Tibial artery (tissue), 4 donors: ENCODE measurements at places on chromosomes 5 and 9.

GRCh38 chr5:39995990-39996389 lies 571.2 kb upstream of the DAB2 start:
- no peak for DNase-seq

DNA sequence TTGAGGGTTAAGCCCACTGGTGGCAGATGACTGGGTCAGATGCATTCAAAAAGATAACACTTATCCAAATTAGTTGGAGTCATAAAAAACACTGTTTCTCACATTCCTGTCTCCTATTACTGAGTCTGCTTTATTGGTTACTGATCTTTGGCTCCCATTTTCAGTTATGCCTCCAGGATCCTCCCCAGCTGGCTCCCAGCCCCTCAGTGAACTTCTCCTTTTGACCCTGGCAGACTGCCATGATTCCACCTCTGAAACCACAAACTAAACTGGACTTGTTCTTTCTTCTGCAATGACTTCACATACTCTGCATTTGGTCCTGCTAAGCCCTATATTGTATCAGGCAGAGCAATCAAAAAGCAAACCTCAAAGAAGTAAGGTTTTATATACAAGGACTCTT lies 860.8 kb upstream of the DMAC1 start:
- DNase-seq = peak; percentile 74

- DNase-seq = peak; percentile 90
Observed at GRCh38 chr9:2017331-2018161, 2.4 kb downstream of the SMARCA2 start.

DNA sequence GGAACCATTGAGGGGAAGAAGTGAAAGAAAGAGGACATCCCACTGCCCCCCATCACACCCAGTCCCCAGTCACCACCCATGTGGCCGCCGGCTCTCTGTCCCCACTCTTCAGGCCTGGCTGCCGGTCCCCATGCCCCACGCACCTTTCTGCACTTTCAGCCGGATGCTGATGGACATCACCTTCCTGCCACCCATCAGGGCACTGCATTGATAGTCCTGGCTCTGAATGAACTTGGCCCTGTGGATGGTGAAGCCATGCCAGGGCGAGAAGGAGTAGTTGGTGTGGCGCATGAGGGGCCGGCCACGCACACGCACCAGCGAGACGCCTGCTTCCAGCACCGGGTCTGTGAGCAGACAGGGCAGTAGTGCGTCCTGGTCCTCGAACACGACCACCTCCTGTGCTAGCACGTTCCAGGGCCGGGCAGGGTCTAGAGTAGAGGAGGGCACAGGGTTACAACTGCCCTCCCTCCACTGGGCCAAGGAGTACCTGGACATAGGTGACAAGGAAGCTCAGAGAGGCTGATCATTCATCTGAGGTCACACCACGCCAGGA lies 6.4 kb downstream of the CSF1R start:
- DNase-seq = no peak

GRCh38 chr5:124519396-124519795 lies 227.0 kb downstream of the ZNF608 start:
- peak; percentile 44 for DNase-seq

DNA sequence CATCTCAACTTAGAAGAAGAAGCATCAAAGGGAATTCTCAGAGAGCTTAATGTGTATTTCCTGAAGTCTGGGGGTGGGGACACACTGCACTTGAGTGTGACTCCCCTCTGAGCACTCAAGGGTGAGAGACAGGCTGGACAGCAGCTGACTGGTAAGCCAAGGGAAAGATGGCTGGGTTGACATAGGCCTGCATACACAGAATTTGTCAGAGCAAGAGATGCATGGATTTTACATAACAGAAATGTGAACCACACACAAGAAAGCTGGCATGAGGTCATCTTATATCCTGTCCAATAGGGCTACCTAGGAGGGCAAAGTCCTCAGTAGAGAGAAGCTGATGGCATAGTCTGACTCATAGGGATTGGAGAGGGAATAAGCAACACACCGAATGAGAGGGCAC lies 114.3 kb upstream of the EPB41L4A start:
- no peak for DNase-seq

DNA sequence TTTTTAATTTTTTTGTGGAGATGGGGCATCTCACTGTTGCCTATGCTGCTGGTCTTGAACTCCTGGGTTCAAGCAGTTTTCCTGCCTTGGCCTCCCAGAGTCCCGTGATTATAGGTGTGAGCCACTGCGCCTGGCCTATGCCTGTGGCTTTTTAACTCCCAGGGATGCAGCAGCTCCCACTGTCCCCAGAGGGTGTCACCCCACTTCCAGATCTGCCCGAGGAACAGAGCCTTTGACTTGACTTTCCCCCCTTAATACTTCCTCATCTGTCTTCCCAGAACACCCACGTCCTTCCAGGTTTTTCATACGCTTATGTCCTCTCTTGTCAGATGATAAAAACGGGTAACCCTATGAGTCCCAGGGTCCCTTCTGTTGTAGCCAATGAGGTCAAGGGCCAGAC lies 7.6 kb upstream of the PRRC2B start:
- DNase-seq = no peak

DNA sequence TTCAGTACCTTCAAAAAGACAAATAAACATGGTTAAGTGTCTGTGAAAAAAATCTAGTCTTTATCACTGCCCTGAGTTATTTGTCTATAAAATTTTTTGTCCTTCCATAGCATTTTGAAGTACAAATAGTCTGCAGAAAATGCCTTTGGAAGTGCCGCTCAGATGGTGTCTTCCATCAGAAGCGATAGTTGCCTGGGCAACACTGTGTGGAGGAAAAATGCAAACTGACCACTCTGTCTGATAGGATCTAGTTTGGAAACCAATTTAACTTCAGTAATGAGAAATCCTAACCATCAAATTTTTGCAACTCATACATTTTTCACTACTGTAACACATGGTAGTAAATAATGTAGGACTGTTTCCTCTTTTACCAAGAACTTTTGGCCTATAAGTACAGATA lies 449.9 kb downstream of the PRELID2 start:
- DNase-seq = no peak

GRCh38 chr9:114093761-114094505 lies 5.2 kb downstream of the KIF12 start:
- no peak for DNase-seq

GRCh38 chr9:107460153-107461023 lies 29.2 kb downstream of the KLF4 start:
- no peak for DNase-seq

- DNase-seq = no peak
Observed at GRCh38 chr9:135960411-135961276, 529 bp downstream of the UBAC1 start.

GRCh38 chr5:17192191-17192590 lies 25.2 kb upstream of the BASP1 start:
- DNase-seq = no peak

- DNase-seq = no peak
Observed at GRCh38 chr5:41218929-41219657, 5.8 kb upstream of the C6 start.

- no peak for DNase-seq
Observed at GRCh38 chr5:68421485-68422220, 206.1 kb downstream of the PIK3R1 start.

GRCh38 chr5:173457482-173457881 lies 129.3 kb upstream of the STC2 start:
- DNase-seq = no peak

GRCh38 chr5:122091936-122092600 lies 14.0 kb upstream of the LOX start:
- no peak for DNase-seq

DNA sequence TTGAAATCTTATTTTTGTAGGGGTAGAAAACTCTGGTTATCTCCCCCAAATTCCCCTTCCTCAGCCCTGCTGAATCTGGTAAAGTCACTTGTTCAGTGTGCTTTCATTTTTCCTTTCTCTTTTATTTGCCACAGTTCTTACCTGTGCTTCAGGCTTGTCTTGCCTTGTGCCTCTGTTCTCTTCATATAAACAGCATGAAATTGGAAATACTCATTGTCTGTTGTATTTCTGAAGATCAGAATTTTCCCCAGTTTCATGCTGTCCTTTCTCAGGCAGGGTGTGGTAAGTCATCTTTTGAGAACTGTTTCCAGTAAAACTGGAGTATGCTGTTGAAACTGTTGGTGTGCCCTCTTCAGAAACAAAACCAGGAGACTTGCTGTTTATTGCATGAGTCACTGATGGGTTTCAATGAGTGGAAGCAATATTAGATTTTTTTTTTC lies 7.0 kb downstream of the PAM start:
- DNase-seq = no peak

GRCh38 chr9:130287736-130288135 lies 22.2 kb downstream of the HMCN2 start:
- no peak for DNase-seq

DNA sequence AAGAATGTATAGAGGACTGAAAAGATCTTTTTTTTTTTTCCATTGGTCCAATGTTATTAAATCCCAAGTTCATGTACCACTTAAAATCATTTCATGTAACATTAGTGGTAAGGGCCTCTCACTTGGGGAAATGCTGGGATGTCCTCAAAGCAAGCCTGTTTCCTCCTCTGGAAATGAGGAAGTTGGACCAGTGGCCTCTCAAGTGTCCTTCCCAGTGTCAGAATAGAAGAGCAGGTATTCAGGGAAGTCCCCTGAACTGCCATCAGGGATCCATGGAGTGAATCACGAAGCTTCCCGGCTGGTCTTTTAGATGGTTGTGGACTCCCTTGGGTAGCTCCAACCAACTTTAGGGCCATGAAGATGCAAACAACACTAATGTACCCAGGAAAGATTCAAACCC lies 55.2 kb upstream of the AFAP1L1 start:
- no peak for DNase-seq

- DNase-seq = no peak
Observed at GRCh38 chr9:21268347-21268657, 28.5 kb upstream of the IFNA14 start.

- DNase-seq = no peak
Observed at GRCh38 chr5:66222455-66222854, 78.4 kb downstream of the SREK1 start.

DNA sequence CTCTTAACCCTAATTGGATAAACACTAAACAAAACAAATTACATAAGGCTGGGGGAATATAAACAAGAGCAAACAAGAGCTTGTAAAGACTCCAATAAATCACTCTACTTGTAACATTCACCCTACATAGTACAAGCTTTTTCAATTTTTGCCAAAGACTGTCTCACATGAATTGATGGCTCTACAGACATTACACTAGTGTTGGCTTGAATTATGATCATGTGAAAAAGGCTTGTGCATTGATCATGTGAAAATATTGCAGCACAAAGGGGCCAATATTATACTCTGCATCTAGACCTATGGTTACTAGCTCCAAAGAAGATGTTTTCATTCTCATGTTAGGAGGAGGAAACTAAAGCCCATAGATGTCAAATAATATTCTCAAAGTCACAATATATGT lies 212.6 kb downstream of the MCTP1 start:
- no peak for DNase-seq

GRCh38 chr5:55989860-55990259 lies 4.9 kb downstream of the IL6ST start:
- no peak for DNase-seq

- DNase-seq = no peak
Observed at GRCh38 chr9:115006660-115007059, 76.3 kb upstream of the TNFSF8 start.

DNA sequence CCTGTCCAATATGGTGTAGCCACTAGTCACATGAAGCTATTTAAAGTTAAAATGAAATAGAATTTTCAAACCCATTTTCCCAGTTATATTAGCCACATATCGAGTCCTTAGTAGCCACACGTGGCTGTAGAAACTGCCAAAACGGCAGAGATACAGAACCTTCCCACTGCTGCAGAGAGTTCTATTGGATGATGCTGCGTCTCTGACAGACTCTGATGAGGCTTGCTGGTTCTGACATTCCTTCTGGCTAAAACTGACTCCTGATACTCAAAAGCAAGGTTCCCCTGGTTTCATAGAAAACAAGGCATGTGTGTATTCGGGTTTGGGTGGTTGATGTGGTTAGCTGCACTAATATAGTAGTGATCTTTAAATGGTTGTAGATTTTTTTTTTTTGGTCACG lies 91.5 kb downstream of the TLE4 start:
- DNase-seq = no peak

DNA sequence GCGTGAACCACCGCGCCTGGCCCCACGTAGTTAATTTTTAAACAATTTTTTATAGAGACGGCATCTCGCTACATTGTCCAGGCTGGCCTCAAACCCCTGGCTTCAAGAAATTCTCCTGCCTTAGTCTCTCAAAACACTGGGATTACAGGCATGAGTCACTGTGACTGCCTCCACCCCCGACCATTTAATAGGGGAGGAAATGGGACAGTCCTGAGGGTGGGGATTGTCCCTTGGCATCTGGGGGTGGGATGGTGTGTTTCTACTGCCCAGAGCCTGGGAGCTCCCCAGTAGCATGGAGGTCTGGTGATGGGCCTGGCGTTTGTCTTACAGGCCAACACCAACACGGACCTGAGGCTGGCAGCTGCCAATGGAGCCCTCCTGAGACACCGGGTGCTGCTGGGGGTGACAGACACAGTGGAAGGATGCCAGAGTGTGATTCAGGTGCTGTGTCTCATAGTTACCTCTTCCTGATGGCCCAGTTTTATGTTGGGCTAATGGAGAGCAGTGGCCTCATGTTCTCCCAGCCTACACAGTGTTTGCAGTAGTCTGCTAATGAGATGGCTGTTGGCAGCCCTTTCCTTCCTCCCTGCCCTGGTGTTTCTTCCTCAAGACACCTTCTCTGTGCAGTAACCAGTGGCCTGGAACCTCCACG lies 22.5 kb downstream of the TMEM268 start:
- no peak for DNase-seq

- no peak for DNase-seq
Observed at GRCh38 chr9:14344941-14345353, 31.0 kb upstream of the NFIB start.
